ENCODE measurements at places on chromosomes 6 and 20. TPM values are rescaled to one million over a fixed set of nuclear protein-coding genes. Genes with fewer than 3 reads are reported as not detected.

Gene PLCB4
- total RNA-seq = 13.7 TPM

DNA sequence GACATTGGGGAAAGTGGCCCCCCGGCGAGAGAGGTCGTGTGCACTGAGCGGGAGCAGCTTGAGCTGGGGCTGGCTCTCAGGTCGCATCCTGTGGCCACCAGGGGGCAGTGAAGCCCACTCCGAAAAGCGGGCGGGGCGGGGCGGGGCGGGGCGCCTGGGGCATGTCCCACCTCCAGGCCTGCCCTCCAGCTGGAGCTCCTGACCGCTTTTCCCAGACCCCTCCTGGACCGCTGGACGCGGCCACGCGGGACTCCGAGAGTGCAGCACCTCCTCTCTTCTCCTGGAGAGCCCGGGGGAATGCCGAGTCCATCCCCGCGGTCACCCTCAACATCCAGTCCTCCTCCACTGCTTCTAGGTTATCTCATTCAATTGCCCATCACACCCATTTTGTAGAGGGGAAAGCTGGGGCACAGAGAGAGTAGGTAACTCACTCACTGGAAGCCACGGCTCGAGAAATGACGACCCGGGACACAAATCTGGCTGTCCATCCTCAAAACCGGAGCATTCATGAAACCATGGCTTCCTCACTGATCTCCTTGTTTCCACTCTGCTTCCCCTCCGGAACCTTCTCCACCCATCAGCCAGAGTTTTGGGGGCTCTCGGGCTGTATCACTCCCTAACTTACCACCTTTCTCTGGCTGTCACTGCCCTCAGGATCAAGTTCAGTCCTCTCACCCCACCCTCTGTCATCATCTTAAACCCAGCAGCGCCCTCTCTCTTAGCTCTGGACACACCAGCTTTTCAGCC, 24.1 kb downstream of the COX4I2 start:
- H3K27me3 ChIP-seq = no peaks in the 10 kb centered on the region
- peaks cover 10% of the 10 kb centered on the region for H3K4me1 ChIP-seq
- DNase-seq = peak; percentile 69
- peaks cover 10% of the 10 kb centered on the region for H3K36me3 ChIP-seq

Gene LRFN2
- not detected for total RNA-seq

GRCh38 chr6:7580927-7581618, 8.9 kb upstream of the SNRNP48 start:
- H3K36me3 ChIP-seq = no peaks in the 10 kb centered on the region
- H3K4me1 ChIP-seq = no peaks in the 10 kb centered on the region
- H3K27me3 ChIP-seq = peaks cover 3% of the 10 kb centered on the region
- no peak overlapping the region for H3K4me3 ChIP-seq
- H3K27ac ChIP-seq = no peak overlapping the region

DNA sequence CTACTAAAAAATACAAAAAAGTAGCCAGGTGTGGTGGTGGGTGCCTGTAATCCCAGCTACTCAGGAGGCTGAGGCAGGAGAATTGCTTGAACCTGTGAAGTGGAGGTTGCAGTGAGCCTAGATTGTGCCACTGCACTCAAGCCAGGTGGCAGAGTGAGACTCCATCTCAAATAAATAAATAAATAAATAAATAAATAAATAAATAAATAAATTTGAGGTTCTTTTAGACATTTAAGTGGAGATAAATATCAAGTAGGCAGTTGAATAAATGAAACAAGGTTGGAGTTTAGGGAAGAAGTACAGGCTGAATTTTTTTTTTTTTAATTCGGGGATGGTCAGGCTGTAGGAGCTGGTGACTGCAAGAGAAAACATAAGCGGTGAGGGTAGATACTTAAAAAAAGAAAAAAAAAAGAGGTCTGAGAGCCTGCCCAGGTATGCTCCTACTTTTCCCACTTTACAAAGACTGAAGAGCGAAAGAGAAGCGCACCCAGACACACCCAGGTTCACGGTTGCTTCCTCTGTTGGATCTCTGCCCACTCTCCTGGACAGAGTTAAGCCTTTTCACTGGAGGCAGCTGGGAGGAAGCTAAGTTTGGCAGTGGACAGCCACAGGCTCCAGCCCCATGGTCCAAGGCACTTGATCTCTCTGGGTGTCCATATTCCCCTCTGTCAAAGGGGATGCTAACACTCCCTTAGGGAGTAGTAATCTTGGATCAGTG, 100.9 kb upstream of the PRDM1 start:
- no peaks in the 10 kb centered on the region for H3K27me3 ChIP-seq
- H3K36me3 ChIP-seq = no peaks in the 10 kb centered on the region
- no peak overlapping the region for H3K27ac ChIP-seq
- no peaks in the 10 kb centered on the region for H3K4me1 ChIP-seq
- no peak overlapping the region for H3K4me3 ChIP-seq

Gene HLA-DRB1
- under 0.01 TPM for total RNA-seq

GRCh38 chr20:44704551-44704971, 10.6 kb upstream of the CCN5 start:
- H3K36me3 ChIP-seq = no peaks in the 10 kb centered on the region
- peak; percentile 83 for DNase-seq
- H3K4me3 ChIP-seq = no peak overlapping the region
- H3K4me1 ChIP-seq = peaks cover 34% of the 10 kb centered on the region
- peaks cover 2% of the 10 kb centered on the region for H3K27me3 ChIP-seq

DNA sequence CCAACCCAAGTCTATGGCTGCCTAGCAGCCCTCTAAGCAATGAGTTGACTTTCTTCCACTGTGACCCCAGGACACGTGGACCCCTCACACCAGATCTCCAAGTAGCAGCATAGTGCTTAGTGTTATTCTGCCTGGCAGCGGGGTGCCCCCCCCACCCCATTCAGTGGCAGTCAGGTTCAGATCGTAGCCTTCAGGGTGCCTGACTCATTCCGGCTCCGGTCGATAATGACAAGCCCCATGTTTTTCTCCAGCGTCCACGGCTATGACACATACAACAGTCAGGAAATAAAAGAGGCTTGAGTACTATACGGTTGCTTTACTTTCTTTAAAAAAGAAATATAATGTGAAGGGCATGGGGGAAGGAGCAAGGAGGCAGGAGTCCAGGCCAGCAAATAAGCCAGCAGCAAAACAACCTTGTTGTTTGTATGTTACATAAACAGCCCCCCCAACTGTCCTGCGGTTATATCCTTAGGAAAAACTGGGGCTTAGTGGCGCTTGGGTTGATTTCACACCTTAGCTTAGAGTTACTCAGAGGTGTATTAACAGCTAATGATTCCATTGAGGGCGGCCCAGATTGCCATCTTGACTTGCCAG, 23.1 kb downstream of the GNAS start:
- H3K4me3 ChIP-seq = no peak overlapping the region
- H3K4me1 ChIP-seq = no peaks in the 10 kb centered on the region
- H3K27me3 ChIP-seq = peaks cover 2% of the 10 kb centered on the region
- H3K27ac ChIP-seq = no peak overlapping the region
- DNase-seq = peak; percentile 76
- no peaks in the 10 kb centered on the region for H3K36me3 ChIP-seq

DNA sequence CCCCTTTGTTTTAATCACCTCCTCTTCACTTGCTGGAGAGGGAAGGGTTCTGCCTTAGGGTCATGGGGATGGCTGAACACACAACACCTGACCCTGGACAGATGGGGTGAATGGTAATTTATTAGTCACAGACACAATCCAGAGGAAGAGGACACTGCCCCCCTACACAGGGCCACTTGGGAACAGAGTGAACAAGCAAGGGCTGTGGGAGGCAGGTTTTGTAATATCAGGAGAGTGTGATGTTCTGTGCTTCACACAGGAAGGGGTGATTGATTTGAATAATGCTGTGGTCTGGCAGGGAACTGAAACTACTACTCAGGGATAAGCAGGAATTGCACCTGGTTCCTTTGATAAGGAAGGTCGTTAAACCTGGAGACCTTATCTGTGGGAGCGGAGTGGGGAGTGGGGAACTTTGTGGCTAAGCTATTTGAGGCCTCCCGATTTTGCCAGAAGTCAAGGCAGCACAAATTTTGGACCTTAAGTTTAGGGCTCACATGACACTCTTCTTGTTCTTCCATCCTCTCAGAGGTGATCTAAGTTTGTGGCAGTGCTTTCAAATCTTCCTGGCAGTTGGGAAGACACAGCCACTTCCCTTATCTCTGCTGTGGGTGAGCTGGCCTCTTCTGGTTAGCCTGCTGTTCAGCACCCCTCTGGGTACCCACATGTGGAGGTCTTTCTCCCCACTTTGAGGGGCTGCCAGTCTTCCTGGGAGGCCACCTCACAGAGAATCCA, 77.8 kb downstream of the CD164 start:
- H3K27ac ChIP-seq = no peak overlapping the region
- H3K4me1 ChIP-seq = no peaks in the 10 kb centered on the region
- no peaks in the 10 kb centered on the region for H3K36me3 ChIP-seq
- H3K4me3 ChIP-seq = no peak overlapping the region
- peaks cover 5% of the 10 kb centered on the region for H3K27me3 ChIP-seq

Measured in fibroblast of lung (primary cell).